Posterior cingulate gyrus (tissue), 11 donors: ENCODE measurements at places on chromosomes 11 and 22.

- no peak for DNase-seq
These were observed 25.0 kb upstream of the LDHA start for GRCh38 chr11:18369398-18369797.

GRCh38 chr11:66845876-66846212, 2.6 kb downstream of the RCE1 start:
- no peak for DNase-seq

- DNase-seq: no peak
These were observed 44.3 kb downstream of the LINC01488 start for GRCh38 chr11:69525516-69526452.

GRCh38 chr22:38760477-38761201, 4.8 kb upstream of the SUN2 start:
- no peak for DNase-seq

DNA sequence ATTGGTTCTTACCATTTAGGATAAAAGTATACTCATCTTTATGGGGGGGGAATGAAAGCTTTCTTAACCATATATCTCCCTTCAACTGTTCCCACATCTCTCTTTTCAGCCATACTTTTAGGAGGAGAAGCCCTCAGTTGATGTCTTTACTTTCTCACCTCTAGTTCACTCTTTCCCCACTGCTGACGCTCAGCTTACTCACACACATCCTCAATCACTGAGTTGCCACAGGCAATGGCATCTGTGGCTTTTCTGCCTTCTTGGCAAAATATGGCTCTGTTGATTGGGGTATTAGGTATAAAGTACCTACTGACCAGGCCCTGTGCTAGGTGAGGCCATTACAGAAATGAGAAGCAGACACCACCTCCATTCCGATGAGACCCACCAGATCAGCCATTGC, 12.2 kb upstream of the AP1B1 start:
- DNase-seq: no peak

- peak; percentile 83 for DNase-seq
These were observed 17.0 kb upstream of the IL2RB start for GRCh38 chr22:37166675-37167066.

DNA sequence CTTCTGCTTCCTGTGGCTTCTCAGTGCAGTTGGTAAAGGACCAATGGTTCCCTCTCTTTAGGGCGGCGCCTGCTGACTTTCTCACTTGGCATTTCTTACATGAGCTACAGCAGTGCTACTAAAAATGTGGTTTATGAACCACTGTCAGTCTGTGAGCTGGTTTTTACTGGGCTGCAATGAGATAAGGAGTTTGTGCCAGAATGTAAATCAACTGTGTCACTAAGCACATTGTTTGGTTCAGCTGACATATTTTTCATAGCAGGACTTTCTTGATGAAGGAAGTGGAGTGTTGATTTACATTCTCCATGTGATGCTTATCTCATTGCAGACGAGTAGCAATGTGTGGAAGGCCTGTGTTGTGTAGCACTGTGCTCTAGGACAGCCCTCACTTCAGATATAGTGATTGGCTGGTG, 463.3 kb downstream of the SOX6 start:
- no peak for DNase-seq

DNA sequence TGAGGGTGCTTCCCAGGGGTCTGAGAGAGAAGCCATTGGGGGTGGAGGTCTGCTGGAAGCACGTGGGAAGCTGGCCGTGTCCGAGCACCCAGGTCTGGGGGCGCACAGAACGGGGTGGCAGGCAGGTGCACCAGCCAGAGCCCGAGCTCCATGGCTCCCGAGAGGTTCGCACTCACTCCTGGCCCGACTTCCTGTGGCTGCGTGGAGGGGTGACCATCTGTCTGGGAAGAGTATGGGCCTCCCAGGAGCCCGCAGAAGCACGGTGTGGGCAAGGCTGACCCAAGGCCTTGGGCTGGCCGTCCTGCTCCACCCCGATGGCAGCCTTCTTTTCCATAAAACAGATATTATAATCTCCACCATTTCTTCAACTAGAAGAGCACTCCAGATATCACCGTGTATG, 256.0 kb upstream of the B3GAT1 start:
- no peak for DNase-seq

DNA sequence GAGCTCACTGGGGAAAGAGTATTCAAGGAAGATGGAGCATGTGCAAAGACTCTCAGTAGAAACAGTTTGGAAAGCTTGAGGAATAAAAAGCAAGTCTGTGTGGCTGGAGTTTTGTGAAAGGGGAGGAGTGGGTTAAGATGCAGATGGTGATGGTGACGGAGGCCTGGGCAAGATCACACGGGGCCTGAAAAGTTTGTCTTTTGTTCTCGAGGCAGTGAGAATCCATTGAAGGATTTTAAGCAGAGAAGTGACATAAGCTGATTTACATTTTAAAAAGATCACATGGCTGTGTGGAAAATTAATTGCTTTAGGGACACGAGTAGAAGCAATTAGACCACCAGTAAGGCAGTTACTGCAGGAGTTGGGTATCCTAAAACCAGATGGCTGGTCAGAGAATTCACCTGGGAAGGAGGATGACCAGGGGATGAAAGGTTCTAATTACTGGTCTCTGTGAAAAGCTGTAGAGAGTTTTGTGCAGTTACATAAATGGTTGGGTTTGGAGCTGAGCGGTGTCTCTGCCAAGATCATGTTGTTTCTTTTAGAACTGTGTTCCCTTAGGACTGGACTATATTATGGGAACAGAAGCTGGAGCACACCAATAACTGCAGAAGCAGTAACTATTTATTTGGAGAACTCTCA, 7.1 kb downstream of the RRP8 start:
- DNase-seq: no peak

- DNase-seq: no peak
These were observed 177.4 kb downstream of the BUD13 start for GRCh38 chr11:116595305-116595880.

- no peak for DNase-seq
These were observed 3.3 kb downstream of the SCGB2A2 start for GRCh38 chr11:62273284-62273683.

DNA sequence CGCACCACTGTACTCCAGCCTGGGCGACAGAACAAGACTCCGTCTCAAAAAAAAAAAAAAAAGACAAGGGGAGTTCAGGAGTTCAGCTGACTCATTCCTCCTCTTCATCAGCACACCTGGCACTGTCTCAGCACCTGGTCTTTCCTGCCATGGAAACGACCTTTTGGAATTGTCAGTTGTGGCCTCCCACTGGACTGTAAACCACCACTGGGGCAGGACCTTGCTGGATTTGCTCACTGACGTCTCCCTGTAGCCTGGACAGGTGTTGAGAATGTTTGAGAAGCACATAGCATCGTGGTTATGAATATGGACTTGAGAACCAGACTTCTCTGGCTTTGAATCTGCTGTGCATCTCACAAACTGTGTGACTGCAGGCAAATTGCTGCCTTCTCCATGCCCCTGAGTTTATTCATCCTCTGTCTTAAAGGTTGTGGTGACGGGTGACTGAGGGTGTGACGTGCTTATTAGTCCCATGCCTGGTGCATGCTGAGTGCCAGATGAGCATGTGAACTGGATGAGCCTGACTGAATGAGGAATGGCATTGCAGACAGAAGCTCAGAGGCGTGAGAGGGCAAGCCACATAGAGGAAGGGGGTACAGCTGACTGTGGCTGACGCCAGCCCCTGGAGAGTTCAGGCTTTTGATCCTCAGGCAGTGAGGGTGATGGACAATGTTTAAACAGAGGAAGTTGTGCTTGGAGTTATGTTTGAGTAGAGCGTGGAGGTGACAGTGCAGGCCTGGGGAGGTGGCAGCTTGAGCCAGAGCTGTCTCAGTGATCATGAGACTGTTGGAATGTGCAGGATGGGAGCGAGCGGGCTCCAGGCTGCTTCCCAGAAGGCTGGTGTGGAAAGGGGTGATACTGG, 12.7 kb downstream of the TOM1 start:
- DNase-seq: no peak

- DNase-seq: no peak
These were observed 136.3 kb downstream of the SNX19 start for GRCh38 chr11:130779943-130780342.

DNA sequence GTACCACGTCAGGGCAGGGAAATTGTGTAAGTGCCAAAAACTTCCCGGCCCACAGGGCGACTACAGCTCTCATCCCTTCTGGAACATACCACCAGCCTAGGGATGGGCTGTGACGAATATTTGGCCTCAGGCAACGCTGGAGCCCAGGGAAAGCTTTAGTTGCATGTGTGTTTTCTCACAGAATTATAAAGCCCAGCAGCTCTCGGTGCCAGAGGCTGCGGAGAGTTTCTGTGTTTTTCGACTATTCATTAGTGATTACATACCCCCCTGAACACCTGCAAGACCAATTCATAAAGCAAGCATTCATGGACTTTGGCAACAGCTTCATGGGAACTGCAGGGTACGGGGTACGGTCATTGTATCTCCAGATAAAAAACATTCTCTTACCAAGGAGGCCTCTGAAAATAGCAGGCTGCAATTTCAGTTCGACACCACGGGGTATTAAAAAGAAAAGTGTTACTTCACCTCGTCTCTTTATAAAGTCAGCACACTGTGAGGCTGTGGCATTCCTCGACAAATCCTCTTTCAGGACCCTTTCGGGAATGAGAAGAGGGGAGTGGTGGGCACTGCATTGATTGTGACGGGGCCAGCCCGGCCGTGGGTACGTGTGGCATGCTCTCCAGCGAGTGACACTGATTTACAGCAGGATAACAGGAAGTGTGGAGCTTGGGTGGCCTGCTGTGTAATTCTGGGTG, 243.6 kb upstream of the SORL1-AS1 start:
- peak; percentile 60 for DNase-seq

DNA sequence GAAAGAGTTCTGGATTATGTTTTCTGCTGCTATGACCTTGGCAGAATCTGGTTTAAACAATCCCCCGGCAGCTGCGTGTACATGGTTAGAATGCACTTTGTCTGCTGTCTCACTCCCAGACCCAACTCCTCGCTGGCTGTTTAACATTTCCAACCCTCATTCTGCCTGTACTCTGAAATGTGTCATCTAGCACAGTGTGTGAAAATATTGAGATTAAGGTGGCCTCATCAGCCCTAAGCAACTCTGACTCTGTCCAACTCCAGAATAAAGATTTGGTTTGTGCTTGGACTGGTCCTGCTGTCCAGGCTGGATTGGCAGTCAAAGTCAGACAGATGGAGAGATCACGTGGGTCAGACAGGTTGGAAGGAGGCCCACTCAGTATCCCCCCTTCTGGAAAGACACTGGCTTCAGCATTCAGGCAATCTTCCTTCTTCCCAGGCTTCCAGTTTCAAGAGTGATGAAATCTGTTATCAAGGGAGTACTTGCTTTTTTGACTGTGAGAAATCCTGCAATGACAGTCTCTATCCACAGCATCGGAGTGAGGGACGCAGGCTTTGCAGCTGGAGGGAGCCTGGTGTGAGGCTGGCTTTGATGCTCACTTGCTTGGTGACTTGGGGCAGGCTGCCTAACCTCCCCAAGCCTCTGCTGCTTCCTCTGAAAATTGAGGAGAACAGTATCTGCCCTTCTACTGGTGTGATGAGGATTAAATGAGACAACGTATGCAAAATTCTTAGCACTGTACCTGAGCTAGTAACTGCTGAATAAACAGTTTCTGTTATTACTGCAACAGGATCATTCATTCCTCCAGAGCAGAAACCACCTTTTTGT, 29.8 kb downstream of the ABTB2 start:
- DNase-seq: peak; percentile 18

GRCh38 chr11:62689421-62690183, at the start of gene LRRN4CL:
Gene LRRN4CL, minus strand, starts transcription at chr11:62689530. Its CDS starts 1,022 bp downstream, at chr11:62688508.
- peak; percentile 36 for DNase-seq

DNA sequence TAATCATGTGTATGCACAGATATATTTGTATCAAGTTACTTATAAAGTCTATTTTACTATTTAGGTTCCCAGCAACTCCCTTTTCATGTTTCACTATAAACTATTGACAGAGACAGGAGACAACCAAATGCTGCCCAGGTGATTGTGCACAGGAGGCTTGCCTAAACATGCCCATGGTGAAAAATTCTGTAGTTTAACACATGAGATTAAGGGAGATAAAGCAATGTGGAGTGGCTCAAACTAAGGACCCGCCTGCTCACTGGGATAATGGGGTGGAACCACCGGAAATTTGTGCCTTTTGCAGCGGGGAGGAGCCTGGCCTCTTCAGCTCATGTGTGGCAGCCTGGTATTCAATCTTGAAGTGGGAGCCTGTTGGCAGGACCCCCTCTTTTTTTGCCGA, 459.5 kb upstream of the CNTN5 start:
- no peak for DNase-seq

DNA sequence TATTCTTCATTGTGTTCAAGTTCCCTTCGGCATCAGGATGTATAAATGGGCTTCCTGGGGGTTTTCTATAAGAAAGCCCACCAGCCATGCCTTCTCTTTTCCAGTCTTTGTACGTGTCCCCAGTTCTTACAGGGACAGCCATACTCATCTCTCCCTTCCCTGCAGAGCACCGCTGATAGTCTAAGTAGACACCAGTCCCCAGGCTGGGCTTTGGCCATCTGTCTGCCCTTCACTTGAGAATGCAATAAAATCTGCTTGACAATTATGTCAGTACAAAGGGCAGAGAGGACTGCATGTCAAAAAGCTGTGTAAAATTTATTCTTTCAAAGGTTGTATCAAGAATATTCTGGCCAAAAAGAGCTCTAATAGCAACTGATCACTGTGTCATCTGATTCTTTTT, 27.3 kb downstream of the NTM start:
- no peak for DNase-seq

GRCh38 chr11:130480186-130480585, 31.7 kb downstream of the ADAMTS15 start:
- no peak for DNase-seq

DNA sequence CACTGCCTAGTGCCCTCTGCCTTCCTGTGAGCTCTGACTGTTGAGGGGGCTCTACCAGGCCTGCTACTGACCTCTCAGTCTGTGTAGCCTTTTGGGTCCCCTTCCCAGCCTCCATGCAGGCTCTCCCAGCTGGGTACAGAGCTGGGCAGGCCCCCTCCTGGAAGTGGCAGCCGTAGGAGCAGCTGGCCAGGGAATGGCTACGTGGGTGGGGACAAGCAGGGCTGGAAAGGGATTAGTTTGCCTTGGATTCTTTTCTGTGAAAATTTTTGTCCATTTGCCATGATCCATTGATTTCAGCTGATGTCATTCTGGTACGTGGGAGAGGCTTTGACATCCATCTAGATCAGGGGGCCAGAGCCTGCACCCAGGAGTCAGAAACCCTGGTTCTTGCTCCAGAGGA, 23.9 kb upstream of the NECTIN1 start:
- DNase-seq: peak; percentile 46

DNA sequence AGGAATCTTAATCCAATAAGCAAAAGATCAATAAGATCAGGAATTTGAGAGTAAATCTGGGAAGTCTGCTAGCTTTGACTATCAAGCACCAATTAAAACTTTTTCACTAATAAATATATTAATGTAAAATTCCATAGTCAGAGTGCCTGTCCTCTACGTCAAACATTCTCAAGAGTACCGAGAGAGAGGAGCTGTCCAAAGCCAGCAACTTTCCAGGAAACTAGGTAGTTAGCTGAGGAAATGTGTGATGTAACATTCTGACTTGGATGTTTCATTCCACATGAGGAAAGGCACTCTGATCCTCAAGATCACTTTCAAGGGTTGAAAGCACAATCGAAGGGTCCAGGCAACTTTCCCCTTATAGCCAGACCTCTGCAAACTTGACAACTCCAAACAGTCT, 113.2 kb downstream of the STK33 start:
- no peak for DNase-seq
